NCI-H1048 (cell line): ENCODE measurements at places on chromosomes 12 and 14.

DNA sequence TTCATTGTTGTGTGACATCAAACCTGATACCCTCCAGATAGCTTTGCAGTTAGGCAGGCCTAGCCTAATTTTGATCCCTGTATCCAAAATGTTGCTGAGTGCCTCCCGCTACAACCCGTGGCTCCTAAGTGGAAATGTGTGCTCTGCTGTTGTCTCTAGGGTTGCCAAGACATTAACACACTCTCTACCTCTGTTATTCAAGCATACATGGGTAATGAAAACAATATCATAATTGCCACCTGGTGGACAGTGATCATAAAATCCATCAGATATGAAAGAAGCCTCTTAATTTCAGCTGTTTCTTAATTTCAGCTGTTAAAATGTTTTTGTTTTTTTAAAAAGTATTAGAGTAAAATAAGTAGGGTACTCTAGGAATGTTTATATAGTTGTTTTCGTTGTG is 93.5 kb downstream of the PLEKHA5 start:
- no peak for DNase-seq

GRCh38 chr14:23695664-23695999 is 59.5 kb downstream of the DHRS2 start:
- no peak for DNase-seq

DNA sequence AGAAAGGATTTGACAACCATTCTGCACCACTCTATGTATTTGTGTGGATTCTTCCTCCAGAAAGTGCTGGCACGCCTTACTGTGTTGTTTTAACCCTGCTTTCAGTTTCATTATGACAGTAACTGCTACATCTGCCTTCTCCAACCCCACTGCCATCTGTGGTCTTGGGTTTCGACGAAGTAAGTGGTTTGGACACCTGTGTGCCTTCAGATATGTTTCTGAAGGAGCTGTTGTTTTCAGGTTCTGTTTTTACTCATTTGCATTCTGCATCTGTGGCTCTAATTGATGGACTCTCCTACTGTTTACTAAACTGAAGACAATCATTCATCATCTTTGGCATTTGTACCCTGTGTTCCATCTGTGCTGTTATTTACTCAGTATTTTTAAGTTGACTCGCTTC is 4.1 kb downstream of the TSHR start:
- no peak for DNase-seq

DNA sequence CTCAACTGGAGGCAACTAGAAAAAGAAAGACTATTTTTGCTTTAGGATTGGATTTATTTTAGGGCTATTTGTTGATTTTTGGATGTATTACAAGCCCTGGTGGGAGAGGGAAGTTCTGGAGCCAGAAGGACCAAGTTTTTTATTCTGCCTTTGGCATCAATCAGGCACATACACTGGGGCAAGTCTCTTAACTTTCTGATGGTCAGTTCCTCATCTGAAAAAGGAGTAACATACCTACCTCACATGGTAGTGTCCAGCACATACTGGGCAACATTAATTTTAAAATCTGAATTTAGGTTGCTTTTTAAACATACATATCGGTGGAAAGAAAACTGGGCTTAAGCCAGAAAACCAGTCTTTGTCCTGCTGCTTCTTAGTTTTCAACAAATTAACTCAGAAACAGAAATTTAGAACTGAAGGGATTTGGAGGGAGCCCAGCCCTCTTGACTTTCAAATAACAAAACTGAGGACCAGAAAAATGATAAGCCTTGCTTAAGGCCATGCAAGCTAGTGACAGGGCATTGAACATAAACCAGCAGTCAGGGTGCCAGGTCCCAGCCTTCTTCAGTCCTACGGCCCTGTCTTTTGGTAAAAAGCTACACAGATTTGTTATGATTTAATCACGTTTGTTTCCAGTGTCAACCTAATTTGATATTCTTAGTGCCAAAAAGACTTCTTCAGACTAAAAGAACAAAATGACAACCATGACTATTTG is 90.2 kb upstream of the SLC38A2 start:
- no peak for DNase-seq

GRCh38 chr14:89641495-89642175 is 224.6 kb upstream of the FOXN3 start:
- DNase-seq: no peak

- no peak for DNase-seq
These were observed 56.6 kb downstream of the GPATCH2L start for GRCh38 chr14:76208340-76208739.

DNA sequence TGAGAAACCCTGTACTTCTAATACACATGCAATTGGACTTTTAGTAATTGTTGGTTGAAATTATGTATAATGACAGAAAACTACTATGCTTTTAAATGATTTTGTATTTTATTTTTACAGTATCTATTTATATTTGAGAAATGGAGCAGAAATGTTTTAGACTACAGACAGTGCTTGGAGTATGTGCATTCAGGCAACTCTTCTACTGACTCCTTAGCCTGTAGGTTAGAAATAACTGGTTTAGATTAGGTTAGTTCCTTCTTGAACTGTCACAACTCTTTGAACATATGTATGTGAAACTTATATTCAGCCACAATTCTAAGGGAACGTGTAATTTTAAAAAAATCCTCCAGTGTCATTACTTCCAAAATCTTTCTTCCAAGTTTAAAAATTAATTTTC is 1.7 kb downstream of the FGFR1OP2 start:
- DNase-seq: no peak

DNA sequence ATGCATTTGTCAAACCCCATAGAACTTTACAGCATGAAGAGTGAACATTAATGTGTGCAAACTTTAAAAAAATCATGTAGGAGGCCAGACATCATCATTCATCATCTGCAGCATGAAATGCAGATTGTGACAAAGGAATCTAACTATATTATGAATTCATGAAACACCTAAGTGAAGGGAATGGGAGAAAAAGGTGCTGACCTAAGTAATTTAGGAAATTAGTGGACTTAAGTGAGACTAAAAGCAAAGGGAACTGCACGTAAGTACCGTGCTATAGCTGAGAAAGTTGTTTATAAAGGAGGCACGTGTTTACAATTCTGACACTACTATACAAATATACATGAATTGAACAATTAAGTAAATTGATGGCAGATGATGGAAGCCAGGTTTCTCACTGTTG is 37.6 kb upstream of the JDP2 start:
- DNase-seq: no peak

DNA sequence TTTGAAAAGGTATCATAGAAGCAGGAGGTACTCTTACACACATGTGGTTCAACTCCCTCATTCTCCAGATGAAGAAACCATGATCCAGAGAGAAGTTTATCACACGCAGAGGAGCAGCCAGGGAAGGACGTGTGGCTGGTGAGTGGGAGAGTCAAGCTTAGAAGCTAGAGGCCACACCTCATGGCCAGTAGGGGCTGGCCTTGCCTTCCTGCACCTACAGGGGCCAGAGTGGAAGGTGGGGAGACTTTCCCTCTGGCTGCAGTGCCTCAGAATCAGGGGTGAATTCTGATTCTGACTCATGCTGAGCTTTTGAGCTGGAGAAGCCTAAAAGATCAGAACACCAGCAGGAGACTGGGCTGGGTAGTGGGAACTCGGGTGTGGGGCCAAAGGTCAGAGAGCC is 1067.9 kb downstream of the BCL11B start:
- DNase-seq: no peak

- no peak for DNase-seq
These were observed 27.6 kb upstream of the HIP1R start for GRCh38 chr12:122807651-122808050.
